Progenitor cell of endocrine pancreas (in vitro differentiated cells): ENCODE measurements at places on chromosomes 12 and 14. TPM values are rescaled to one million over a fixed set of nuclear protein-coding genes. Genes with fewer than 3 reads are reported as not detected.

GRCh38 chr12:48580831-48581230 is 11.0 kb upstream of the LALBA start:
- no peak for DNase-seq
- H3K4me3 ChIP-seq: no peak overlapping the region
- H3K27ac ChIP-seq: no peak overlapping the region
- no peaks in the 10 kb centered on the region for H3K36me3 ChIP-seq

GRCh38 chr14:67674480-67675218 is at the start of gene VTI1B:
VTI1B (minus strand) TSS chr14:67674632; CDS start chr14:67674489, 143 bp downstream.
- H3K27me3 ChIP-seq: no peaks in the 10 kb centered on the region
- H3K4me3 ChIP-seq: peak within 1 kb of the TSS; percentile 85
- H3K36me3 ChIP-seq: peaks cover 11% of the 10 kb centered on the region
- DNase-seq: peak; percentile 62
- H3K4me1 ChIP-seq: peaks cover 18% of the 10 kb centered on the region

DNA sequence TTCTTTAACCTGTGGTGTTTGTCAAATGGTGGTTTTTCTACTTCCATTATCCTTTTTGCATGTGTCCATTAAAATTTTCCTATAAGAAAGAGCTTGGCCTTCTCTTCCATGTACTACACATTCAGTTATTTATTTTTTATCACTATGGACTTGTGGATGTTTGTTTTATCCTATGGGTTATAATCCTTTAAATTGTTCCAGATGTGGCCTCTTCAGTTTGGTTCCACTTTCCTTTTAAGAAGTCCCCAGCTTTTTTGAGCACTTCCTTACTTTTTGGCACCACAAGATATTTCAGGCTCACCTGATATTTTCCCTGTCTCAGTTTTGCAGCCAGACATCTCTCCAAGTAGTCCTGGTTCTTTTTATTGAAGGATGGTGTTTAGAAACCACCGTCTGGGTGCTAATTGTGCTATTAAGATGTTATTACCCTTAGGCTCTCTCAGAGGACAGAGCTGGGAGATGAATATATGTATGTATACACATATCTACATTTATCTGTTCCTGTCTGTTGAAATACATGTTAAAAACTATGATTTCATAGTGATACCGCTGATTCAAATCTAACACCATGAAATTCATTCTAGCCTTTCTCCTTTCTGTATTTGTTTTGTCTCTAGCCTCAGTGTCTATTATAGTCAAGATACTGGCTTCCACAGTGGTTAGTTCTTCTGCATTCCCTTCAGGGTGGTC is 408.5 kb upstream of the RGS6 start:
- no peaks in the 10 kb centered on the region for H3K27me3 ChIP-seq
- peaks cover 17% of the 10 kb centered on the region for H3K4me1 ChIP-seq
- DNase-seq: no peak

DNA sequence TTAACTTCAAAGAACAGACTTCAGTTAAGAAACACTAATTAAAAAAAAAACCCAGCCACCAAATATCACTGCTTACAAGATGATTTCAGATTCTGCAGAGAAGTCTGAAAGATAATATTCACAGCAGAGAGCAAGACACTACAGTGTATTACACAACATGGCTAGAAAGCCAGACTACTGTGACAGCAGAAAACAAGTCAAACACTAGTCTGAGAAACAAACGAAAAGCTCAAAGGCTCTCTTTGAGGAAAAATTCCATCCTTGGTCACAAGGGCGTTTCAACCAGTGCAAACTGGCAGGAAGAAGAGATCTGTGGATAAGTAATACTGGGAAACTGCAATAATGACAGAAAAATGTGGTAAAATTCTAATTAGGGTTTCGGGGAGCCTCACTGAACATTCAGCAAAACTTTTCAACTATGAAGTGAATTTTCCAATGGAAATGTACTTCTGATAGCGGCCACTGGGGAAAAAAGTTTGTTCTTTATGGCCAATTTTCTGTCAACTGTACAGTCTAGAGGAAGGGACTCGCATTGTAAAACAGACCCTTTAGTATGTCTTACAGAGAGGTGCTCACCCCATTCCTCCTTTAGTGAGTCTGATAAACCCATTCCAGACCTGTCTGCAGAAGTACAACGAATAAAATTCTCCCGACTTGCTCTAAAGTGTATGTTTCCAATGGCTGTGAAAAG is 50.4 kb downstream of the ACADS start:
- H3K27ac ChIP-seq: peak overlapping the region; percentile 15
- no peaks in the 10 kb centered on the region for H3K27me3 ChIP-seq
- no peak overlapping the region for H3K4me3 ChIP-seq
- H3K4me1 ChIP-seq: peaks cover 9% of the 10 kb centered on the region
- peaks cover 6% of the 10 kb centered on the region for H3K36me3 ChIP-seq

Gene KERA
- total RNA-seq: not detected in 2 replicates

Gene CYP27B1
- 2.0 and 2.5 TPM in 2 replicates for total RNA-seq

Gene SRSF5
- 379 and 402 TPM in 2 replicates for total RNA-seq

- H3K4me3 ChIP-seq: no peak overlapping the region
- no peak overlapping the region for H3K27ac ChIP-seq
- H3K4me1 ChIP-seq: peaks cover 4% of the 10 kb centered on the region
- H3K27me3 ChIP-seq: no peaks in the 10 kb centered on the region
Observed at GRCh38 chr12:122988612-122989212, 8.2 kb downstream of the ARL6IP4 start.

DNA sequence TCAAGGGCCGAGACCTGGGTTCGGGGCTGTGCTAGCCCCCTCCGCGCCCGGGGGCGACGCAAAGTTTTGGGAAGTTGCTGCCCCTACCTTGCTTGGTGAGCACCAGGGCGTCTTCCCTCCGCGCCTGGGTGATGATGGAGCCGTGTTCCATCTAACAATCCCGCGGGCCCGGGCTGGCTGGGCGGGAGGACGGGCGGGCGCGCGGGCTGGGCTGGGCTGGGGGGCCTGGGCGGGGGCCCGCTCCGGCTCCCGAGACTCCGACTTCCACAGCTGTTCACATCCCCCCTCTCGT is 298 bp downstream of the CTDSP2 start:
- peak overlapping the region; percentile 90 for H3K27ac ChIP-seq
- H3K4me3 ChIP-seq: peak overlapping the region; percentile 83
- peaks cover 14% of the 10 kb centered on the region for H3K27me3 ChIP-seq
- H3K4me1 ChIP-seq: peaks cover 34% of the 10 kb centered on the region

DNA sequence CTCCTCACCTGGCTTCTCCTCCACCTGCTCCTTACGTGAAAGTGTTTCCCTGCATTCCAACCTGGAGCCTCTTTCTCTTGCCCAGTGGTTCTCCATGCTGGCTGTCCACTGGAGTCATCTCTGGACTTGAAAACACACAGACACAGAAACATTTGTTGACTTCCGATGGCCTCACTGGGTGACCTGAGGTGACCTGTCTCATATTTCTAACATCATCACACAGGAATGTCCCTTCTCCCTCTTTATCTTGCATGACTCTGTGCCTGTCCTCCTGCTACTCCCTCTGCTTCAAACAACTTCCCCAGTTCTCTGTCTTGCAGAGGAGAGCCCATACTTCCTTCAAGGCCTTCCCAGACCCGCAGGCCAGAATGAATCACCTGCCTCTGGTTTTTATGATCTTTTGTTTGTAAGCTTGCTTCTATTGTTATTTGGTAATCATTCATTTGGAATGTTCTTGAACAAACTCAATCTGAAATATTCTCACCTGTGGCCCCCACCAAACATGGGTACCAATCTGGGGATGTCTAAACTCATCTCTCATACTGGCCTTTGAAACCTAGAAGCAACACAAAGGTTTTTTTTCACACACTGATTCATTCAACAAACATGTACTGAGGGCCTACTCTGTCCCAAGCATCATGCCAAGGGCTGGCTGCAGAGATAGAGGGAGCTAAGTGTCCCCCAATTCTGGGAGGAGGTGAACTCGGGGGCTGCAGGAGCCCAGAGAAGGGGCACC is 9.7 kb upstream of the RIN3 start:
- DNase-seq: no peak
- H3K27ac ChIP-seq: peak overlapping the region; percentile 63
- H3K36me3 ChIP-seq: no peaks in the 10 kb centered on the region
- no peak overlapping the region for H3K4me3 ChIP-seq
- peaks cover 10% of the 10 kb centered on the region for H3K27me3 ChIP-seq

- peaks cover 44% of the 10 kb centered on the region for H3K27me3 ChIP-seq
- no peak overlapping the region for H3K27ac ChIP-seq
- no peak for DNase-seq
- no peak overlapping the region for H3K4me3 ChIP-seq
- H3K4me1 ChIP-seq: no peaks in the 10 kb centered on the region
Observed at GRCh38 chr12:114012744-114013431, 46.8 kb upstream of the RBM19 start.

Gene BCL11B
- total RNA-seq: 2.3 and 2.9 TPM in 2 replicates

- DNase-seq: no peak
- H3K36me3 ChIP-seq: no peaks in the 10 kb centered on the region
- H3K4me3 ChIP-seq: no peak overlapping the region
- H3K27ac ChIP-seq: no peak overlapping the region
- no peaks in the 10 kb centered on the region for H3K27me3 ChIP-seq
- H3K4me1 ChIP-seq: peaks cover 40% of the 10 kb centered on the region
Observed at GRCh38 chr12:23942841-23943240, 6.6 kb downstream of the SOX5 start.

Gene CIDEB
- total RNA-seq: 1.9 and 3.0 TPM in 2 replicates

GRCh38 chr12:49854976-49855375 is 12.1 kb upstream of the BCDIN3D start:
- no peak overlapping the region for H3K4me3 ChIP-seq
- peaks cover 36% of the 10 kb centered on the region for H3K27me3 ChIP-seq
- no peaks in the 10 kb centered on the region for H3K36me3 ChIP-seq
- DNase-seq: no peak

- H3K27ac ChIP-seq: no peak overlapping the region
- H3K4me1 ChIP-seq: peaks cover 16% of the 10 kb centered on the region
- no peak for DNase-seq
- H3K36me3 ChIP-seq: no peaks in the 10 kb centered on the region
- H3K4me3 ChIP-seq: no peak overlapping the region
Observed at GRCh38 chr14:90381011-90381786, 15.6 kb upstream of the CALM1 start.

GRCh38 chr14:100035700-100036099 is 29.5 kb upstream of the EVL start:
- no peak overlapping the region for H3K4me3 ChIP-seq
- H3K36me3 ChIP-seq: no peaks in the 10 kb centered on the region
- DNase-seq: no peak
- no peak overlapping the region for H3K27ac ChIP-seq
- H3K27me3 ChIP-seq: no peaks in the 10 kb centered on the region

DNA sequence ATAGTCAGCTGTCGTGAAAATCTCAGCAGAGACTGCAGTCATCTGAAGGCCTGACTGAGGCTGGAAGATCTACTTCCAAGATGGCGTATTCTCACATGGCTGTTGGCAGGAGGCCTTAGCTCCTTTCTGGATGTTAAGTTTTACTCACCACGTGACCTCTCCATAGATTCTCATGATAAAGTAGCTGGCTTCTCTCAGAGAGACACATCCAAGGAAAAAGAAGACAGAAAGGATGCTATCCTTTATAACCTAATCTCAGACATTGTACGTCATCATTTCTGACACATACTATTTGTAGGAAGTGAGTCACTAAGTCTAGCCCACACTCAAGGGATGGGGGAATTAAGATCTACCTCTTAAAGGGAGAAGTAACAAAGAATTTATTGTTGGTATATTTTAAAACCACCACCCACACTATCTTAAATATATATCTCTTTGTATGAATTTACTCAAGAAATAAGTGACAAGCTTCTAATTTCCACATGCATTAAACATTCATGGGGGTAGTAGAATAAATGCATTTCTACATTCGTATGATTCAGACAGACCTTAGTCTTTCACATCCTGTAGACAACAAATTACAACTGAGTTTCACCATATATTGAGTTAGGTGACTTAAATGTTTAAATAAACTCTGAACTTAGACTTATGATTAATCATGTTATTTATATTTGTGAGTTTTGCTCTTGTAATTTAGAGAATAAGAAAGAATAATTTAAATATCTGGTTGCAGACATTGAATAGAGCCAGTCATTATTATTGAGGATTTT is 411.0 kb downstream of the LRIG3 start:
- no peak overlapping the region for H3K4me3 ChIP-seq
- no peak for DNase-seq
- no peaks in the 10 kb centered on the region for H3K27me3 ChIP-seq
- peaks cover 7% of the 10 kb centered on the region for H3K36me3 ChIP-seq
- H3K4me1 ChIP-seq: peaks cover 36% of the 10 kb centered on the region
